ENCODE measurements at places on chromosomes 12 and 14.
A peak's percentile ranks its signal among the peaks of the same experiment; 100 is the strongest.

- DNase-seq = peak; percentile 40
Observed at GRCh38 chr12:1811281-1811947, 9.0 kb upstream of the LRTM2 start.

GRCh38 chr12:94560431-94561221 lies 89.7 kb downstream of the TMCC3 start:
- DNase-seq = no peak

DNA sequence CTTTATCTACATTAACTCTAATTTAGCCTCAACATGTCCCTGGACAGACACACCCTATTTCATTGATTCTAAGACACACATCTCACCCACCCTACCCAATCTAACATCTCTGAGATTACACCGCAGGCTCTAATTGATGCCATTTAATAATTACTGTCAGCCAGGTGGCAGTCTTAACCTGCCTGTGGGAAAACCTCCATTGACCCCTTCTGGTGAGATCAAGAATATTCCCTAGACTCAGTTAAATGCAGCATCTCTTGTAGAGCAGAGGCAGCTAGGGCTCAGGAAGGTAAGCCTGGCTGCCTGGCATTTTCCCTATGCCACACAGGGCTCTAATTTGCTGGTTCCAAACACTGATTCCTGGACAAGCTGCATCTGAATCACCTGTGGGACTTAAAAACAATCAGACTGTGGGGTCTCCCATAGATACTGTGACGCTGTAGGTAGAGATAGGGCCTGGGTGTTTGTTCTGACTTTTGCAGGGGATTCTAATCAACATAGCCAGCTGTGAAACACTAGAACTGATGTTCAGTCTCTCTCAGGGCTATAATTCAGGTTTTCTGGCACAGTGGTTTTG lies 14.3 kb downstream of the MCRS1 start:
- DNase-seq = peak; percentile 53

- DNase-seq = no peak
Observed at GRCh38 chr12:58342736-58343135, 401.4 kb downstream of the ATP23 start.

DNA sequence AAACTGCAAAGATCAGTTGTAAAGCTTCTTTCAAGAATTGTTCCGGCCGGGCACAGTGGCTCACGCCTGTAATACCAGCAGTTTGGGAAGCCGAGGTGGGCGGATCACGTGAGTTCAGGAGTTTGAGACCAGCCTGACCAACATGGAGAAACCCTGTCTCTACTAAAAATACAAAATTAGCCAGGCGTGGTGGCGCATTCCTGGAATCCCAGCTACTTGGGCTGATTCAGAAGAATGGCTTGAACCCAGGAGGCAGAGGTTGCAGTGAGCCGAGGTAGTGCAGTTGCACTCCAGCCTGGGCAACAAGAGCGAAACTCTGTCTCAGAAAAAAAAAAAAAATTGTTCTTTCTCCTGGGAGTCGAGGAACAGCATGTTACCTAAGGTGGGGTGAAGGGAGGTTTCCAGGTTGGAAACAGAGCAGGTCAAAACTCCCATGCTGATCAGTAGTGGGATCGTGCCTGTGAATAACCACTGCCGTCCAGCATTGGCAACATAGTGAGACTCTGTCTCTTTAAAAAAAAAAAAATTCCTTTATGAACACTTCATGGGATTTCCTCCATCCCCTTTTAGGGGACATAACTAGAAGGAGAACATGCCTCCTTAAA lies 13.9 kb downstream of the FBXO34 start:
- DNase-seq = no peak

- DNase-seq = no peak
Observed at GRCh38 chr14:81868172-81868571, 334.5 kb upstream of the SEL1L start.

- DNase-seq = no peak
Observed at GRCh38 chr12:23041774-23042173, 416.8 kb downstream of the ETNK1 start.

- no peak for DNase-seq
Observed at GRCh38 chr12:71162832-71163763, 5.3 kb upstream of the TSPAN8 start.

DNA sequence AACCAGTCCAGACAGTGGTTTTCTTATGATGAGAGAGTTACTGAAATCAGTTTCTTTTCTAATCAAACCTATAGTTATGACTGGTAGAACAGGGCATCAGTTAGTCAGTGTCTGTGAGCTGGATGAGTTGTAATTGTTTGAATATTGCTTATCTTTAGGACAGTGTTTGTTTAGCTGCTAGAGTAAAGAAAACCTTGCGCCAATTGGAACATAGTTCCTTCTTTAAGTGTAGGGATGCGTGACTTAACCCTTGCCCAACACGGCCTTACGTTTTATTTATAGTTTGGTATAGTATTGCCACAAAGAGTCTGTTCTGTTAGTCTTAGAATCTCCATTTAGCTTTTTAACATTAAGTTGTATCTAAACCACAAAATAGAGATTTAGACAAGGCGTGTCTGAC lies 572.6 kb downstream of the SLC16A7 start:
- no peak for DNase-seq

DNA sequence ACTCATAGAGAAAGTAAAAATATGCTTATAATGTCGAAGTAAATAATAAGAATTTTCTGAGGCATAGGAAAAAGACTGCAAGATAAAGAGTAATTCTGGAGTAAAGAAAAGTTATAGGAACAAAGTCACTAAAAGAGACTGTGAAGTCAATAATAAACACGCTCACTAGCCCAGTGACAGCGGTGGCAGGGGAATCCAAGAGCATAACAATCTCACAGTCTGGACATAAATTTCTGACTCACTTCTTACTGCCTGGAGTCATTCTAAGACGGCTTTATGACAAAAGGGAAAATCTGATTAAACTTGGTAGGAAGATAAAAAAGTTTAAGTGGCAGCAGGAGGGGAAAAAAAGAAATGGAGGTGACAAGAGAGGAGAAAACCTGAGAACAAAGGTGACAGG lies 56.4 kb upstream of the GRIP1 start:
- no peak for DNase-seq

- no peak for DNase-seq
Observed at GRCh38 chr14:60565211-60565610, 56.3 kb downstream of the SIX6 start.

DNA sequence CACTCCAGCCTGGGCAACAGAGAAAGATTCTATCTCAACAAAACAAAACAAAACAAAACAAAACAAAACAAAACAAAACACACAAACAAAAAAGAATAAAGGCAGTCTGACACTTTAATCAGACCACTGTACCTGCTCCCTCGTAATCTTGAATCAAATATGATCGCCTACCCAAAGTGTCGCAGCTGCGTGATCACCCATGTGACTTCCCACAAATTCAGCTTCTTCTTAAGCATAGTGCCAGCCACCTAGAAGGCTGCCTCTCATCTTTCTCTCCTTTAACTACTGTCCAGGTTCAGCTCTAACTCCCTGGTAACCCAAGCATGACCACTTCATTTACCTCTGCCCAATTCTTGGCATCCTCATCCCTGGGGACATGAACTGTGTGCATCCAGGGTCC lies 37.4 kb downstream of the FMNL3 start:
- DNase-seq = no peak

- DNase-seq = no peak
Observed at GRCh38 chr12:95591731-95592130, 40.5 kb upstream of the USP44 start.

DNA sequence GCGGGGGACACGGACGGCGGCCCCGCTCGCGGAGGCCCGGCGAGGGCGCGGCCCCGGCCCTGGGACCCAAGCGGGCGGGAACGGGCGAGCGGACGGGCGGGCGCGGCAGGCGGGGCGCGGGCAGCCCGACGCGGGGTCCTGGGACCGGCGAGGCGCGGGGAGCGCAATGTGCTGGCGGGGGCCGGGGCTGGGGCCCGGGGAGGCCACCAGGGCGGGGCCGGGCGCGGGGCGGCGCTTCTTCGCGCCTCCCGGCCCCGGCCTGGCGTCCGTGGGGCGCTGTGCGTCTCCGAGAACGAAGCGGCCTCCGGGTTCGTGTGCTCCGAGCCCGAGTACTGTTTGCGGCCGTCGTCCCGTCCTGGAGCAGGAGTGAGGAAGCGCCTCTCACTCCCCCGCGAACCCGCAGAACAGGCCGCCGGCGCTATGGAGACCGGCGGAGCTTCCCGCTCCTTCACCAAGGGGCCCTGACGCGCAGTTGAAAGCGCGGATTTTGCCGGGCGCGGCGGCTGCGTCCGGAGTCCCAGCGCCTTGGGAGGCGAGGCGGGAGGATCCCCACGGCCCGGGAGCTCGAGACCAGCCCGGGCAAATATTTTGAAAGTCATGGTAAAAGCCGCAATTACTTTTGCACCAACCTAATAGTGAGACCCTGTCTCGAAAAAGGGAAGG lies 420 bp upstream of the ANKLE2 start:
- peak; percentile 84 for DNase-seq

DNA sequence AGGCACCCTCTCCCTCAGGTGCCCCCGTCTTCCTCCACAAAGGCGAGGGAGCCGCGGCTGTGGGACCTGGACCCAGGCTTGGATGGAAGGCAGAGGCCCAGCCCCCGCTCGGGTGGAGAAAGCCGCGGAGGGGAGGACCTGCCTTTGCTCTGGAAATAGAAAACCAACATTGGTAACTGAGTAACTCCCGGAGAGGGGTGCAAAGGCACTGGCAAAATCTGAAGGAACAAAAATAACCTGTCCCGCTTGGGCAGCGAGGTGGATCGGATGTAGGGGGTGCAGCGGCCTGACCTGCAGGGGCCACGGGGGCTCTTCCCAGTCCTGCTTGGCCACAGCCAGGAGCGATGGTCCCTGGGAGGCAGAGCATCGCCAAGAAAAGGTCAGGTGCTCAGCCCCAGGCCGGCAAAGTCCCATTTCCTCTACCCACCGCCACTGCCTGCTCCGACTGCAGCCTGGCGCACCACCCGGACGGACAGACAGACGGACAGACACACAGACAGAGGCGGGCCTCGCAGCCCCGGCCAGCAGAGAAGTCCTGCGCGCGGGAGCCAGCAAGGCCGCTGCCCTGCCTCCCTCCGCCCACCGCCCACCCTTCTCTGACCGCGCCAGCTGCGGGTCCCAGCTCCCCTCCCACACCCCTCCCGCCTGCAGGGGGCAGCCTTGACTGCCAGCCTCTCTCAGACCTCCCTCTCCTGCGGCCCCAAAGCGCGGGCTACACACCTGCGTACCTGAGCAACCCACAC lies 21.4 kb upstream of the TMEM106C start:
- DNase-seq = peak; percentile 10

GRCh38 chr14:64303471-64303917 lies 9.3 kb upstream of the ESR2 start:
- peak; percentile 60 for DNase-seq

GRCh38 chr12:15289192-15289591 lies 33.1 kb upstream of the PTPRO start:
- DNase-seq = peak; percentile 9

DNA sequence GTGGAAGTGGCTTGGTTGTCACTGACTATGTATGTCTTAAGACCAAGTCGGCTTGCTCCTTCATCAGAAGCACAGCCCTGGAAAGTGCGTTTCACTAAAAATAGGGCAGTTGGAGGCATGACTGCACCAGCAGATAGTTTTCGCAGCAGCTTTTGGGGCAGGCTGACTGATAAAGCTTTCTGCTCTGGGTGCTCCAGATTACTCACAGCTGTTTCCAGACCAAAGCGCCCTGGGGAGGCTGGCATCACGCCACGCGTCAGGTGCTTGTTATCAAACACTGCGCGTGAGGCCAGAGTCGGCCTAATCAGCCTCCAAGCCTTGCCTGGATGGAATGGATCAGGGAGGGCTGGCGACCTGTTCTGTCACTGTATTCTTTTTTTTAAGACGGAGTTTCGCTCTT lies 13.3 kb upstream of the LRRC10 start:
- no peak for DNase-seq

DNA sequence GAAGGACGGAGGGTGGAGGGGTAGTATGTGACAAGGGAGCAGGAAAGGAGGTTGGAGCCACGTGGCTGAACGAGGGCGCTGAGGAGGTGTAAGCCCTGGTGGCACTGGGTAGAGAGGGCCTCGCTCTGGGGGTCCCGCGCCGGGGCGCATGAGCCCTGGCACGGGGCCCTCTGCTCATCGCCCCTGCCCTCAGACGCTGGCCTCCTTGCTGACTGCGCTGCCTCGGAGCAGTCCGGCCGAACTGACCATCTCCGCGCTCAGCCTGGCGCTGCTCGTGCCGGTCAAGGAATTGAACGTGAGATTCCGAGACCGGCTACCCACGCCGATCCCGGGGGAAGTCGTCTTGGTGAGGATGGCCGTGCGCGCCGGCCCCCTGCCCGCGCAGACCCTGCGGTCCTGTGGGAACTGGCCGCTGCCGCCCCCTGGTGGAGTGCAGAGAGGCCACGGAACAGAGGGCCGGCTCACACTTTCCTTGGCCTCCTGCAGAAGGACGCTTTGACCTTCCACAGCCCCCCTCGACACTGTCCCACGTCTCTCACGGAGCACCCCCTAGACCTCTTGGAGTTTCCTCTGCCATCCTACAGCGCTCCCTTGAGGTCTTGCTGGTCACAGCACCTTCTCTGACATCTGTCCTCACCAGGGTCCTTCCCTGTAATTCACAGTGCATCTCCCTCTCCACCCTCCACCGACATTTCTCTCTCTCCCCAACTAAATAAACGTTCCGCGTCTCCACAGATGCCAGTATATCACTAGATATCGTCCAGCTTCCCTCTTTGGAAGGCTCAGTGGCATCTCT lies 10.5 kb downstream of the ARHGEF25 start:
- DNase-seq = peak; percentile 42

GRCh38 chr12:60494244-60494643 lies 898.4 kb downstream of the SLC16A7 start:
- no peak for DNase-seq

- no peak for DNase-seq
Observed at GRCh38 chr12:5064913-5065490, 21.3 kb downstream of the KCNA5 start.

DNA sequence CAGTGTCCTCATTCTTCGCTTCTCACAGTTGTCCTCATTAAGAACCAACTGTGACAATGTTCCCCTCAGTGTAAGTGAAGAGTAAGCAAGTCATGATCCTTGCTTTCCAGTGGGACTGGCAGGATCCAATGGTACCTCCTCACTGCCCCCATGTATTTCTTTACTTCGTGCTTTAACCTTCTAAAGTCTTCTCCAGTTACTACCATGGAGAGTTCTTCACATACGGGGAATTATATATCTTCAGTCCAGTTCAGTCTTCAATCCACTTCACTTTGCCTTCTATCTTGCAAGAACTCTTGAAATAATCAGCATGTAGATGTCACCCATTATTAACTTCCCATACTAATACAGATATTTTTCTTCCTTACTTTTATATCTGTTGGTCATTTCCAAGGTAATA lies 381.9 kb upstream of the GARIN6 start:
- no peak for DNase-seq

- DNase-seq = no peak
Observed at GRCh38 chr12:34054938-34055337, 32.6 kb downstream of the ALG10 start.

GRCh38 chr14:70043001-70043400 lies 145.8 kb downstream of the SLC8A3 start:
- DNase-seq = no peak

Data from CD4-positive, alpha-beta T cell treated with Interleukin-4 for 4 hours (primary cell).